ENCODE measurements at places on chromosomes 12 and 14.

DNA sequence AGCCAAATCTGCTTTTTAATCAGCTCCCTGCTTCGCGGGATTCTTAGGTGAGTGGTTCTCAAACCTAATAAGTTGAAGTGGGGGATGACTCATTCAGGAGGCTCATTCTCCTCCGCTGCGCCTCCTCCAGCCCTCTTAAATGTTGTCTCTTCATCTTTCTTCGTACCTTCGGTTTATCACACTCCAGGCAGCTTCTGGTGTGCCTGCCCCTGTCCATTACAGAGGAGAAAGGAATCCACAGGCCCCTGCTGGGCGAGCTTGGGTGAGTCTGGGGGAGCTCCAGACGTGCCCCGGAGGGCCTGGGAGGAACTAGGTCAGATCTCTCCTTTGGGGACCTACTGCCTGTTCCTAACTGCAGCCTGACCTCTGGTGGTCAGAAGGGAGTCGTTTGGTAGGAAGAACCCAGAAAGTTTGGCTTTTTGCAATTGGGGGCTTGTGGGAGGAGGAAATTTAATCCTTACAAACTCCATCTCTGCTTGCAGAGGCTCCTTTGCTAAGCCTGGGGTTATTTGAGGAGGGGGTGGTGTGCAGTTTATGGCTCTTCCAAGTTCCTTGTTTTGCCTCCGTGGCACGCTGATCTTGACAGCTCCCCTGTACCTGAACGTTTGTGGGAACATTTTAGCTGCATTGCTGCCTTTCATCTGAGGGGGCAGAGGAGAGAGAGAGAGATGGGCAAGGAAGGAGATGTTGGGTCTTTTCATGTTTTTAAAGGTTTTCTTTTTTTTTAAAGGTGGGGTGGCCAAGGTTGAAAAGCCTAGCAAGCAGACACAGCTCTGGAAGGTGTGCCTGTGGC lies 84.1 kb upstream of the GNG2 start:
- DNase-seq = peak; percentile 75

DNA sequence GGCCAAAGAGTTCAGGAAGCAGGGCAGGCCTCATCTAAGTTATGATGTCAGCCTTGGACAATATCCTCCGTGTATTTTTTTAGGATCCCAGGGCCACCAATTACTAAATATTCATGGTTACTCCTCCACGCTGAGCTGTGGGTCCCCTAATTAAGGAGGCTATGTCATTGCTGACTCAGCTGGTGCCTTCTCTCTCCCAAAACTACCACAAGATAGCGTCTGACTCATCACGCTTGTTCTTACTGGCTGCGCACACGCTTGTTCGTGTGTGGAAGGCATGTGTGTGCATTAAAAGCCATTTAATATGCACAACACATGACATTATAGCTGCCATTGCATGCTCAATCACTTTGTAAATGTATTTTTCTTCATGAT lies 78.3 kb downstream of the GSC start:
- DNase-seq = peak; percentile 55

DNA sequence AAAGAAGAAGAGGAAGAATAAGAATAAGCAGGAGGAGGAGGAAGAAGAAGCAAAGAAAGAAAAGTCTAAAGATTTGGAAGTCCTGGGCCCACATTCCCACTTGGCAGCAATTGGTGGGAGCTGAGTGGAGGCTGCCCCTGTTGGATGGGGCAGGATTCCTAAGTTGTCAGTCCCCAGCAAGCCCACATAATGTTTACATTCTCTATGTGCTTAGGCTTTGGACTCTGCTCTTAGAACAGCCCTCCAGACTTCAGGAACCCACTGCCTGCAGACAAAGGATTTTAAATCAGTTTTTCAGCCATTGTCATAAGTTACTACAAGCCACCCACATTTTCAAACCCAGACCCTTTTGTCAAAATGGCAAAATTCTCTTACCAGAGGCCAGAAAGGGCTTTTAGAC lies 92.0 kb downstream of the OTX2 start:
- no peak for DNase-seq

DNA sequence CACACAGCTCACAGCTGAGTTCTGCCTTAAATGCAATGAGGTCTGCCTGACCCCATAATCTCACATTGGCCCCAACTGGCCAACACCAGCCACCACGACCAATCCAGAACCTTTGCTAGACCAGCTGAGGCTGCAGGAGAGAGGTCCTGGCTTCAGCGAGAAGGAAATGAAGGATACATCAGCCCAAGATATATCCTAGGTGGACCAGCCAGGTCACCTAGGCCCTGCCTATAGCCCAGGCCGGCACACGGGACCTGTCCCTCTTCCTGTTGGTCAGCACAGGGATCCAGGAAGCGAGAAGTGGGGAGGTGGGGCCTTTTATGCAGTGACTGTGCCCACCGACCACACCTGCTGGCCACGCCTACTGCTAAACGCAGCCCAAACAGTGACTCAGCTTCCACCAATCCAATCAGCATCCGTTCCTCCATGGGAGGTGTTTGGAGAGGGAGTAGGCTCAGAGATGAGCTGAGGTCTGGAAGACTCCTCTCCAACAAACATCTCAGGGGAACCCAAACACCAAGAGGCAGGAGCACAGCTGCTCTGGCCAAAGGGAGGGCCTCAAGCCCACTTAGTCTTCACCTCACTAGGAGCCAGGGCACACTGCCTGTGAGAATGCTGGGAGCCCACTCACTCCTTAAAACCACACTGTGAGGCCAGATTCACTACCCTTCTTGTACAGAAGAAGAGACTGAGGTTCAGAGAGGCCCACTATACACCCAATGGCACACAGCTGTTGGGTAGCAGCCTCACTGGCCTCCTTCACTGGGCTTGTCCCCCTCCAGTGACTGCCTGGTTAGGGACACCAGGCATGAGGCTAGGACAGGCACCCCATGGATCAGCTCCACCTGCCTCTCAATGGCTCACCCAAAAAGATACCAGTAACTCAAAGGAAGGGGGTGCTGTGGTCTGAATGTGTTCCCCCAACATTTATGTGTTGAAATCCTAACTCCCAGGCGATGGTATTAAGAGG lies 51.3 kb upstream of the PPP2R5C start:
- DNase-seq = no peak

GRCh38 chr12:24550609-24551008 lies 398.3 kb downstream of the BCAT1 start:
- DNase-seq = no peak

GRCh38 chr14:92647797-92648279 lies 100.6 kb downstream of the LGMN start:
- peak; percentile 58 for DNase-seq

DNA sequence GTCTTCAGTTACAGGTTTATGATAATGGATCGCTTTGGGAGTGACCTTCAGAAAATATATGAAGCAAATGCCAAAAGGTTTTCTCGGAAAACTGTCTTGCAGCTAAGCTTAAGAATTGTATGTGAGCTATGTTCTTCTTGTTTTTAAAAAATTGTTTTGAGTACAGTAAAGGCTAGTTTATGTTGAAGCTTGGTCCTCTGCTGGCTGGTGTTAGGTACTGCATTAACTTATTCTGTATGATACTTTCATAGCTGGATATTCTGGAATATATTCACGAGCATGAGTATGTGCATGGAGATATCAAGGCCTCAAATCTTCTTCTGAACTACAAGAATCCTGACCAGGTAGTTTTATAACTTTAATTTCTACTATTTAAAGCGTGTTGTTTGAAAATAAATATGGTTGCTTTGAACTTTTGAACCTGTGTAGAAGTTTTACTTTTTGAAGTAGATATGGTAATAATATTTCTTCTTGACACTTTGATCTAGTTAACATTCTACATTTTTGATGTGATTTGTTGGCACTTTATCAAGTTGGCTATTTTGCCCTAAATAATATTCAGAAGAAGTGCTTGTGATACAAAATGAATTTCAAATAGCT lies 55.7 kb downstream of the VRK1 start:
- DNase-seq = peak; percentile 52

DNA sequence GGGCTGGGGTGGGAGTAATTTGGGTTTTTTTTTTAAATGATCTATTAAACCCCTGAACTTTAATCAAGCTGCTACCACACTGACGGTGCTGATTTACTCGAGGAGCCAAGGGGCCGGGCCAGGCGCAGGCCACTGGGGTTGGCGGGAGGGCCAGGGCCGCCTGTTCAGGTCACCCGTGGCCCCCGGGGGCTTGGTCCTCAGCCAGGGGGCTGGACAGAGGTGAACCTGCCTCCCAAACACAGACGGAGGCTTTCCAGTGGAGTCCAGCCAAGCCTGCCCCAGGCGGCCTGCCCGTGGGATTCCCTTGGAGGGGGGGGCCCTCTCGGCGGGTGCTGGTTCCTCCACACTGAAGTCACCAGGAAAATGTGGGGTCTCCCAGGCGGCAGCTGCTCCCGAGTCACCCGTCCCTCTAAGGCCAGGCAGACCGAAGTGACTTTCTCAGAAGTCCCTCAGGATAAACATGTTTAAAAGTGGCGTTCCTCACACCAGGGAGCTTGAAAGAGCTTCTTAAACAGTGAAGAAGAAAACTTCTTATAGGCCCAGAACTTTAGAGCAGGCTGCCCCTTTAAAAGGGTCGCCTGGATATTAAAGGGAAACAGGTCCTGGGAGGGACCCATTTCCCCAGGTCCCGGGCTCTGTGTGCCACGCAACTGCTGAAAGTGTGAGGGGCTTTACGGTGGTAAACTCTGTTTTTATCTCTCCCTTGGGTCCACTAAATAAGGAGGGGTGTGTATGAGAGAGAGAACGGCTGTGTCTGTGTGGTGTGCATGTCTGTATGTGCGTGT lies 167.2 kb upstream of the GSC start:
- DNase-seq = no peak

GRCh38 chr12:122318607-122319605 lies 52.6 kb upstream of the VPS33A start:
- DNase-seq = peak; percentile 84

DNA sequence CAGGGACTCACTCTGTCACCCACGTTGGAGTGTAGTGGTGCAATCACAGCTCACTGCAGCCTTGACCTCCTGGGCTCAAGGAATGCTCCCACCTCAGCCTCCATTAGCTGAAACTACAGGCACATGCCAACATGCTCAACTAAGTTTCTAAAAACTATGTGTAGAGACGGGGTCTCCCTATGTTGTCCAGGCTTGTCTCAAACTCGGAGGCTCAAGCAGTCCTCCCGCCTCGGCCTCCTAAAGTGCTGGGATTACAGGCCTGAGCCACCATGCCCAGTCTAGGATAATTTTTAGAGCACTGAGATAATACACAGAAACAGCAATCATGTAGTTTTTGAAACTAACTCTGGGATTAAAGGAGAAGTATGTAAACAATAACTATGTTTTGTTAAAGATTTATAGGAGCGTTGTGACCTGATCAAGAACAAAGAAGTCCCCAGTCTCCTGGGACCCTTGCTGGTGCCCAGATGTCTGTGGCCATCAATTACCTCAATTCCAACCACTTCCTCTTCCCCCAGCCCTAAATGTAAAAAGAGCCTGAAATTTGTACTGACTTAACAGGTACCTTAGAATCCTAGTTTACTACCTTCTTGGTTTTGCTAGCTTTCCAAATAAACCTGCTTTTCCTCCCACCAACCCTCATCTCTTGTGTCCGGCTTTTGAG lies 28.9 kb upstream of the EGLN3 start:
- DNase-seq = no peak

DNA sequence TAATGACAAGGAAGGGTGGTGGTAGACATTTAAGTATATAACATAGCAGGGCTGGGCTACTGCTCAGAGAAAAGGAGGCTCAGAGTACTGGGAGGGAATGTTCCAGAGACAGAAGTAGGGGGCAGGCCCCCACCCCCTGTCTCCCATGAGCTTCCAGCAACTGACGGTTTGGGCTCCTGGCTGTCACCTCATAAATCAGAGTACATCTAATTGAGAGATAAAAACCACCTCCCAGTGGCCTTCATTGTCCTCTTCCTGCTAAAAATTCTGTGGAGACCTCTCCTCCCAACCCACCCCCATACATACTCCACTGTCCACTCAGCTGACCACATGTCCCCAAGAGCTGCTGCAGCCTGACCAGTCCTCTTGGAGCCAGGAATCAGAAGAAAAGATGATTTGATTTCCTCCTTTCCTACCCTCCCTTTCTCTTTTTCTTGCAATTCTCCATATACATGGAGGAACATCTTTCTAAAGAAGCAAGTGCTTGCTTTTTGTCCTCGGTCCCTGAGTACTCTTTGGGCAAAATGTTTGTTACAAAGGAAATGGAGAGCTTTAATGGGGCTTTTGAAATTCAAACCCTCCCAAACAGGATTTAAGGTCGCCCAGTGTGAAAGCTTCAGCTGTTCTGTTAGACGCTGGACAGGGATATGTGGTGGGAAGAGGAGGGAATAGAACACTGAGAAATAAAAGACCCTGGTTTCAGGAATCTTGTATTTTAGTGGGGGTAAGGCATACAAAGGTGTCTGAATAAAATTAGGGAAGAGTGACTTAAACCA lies 16.4 kb upstream of the KCNA5 start:
- no peak for DNase-seq

GRCh38 chr14:104295681-104296387 lies 157.4 kb downstream of the KIF26A start:
- DNase-seq = no peak

- DNase-seq = no peak
These were observed 13.9 kb upstream of the MYH7 start for GRCh38 chr14:23449314-23449713.

- DNase-seq = no peak
These were observed 172.8 kb upstream of the FLRT2 start for GRCh38 chr14:85357120-85357519.

- DNase-seq = no peak
These were observed 22.2 kb downstream of the SLC41A2 start for GRCh38 chr12:104935886-104936285.

- peak; percentile 96 for DNase-seq
These were observed 55.3 kb downstream of the VCPKMT start for GRCh38 chr14:50060871-50061663.

Measured in fibroblast of upper back skin (primary cell).